Left renal pelvis (tissue), 4 donors: ENCODE measurements at places on chromosomes 7 and 10. TPM values are rescaled to one million over a fixed set of nuclear protein-coding genes. Genes with fewer than 3 reads are reported as not detected.

Gene CFAP70
- polyA plus RNA-seq, result 2.7 TPM

Gene FANK1
- 8.4 TPM for polyA plus RNA-seq

Gene FGFR2
- polyA plus RNA-seq, result 47.0 TPM

DNA sequence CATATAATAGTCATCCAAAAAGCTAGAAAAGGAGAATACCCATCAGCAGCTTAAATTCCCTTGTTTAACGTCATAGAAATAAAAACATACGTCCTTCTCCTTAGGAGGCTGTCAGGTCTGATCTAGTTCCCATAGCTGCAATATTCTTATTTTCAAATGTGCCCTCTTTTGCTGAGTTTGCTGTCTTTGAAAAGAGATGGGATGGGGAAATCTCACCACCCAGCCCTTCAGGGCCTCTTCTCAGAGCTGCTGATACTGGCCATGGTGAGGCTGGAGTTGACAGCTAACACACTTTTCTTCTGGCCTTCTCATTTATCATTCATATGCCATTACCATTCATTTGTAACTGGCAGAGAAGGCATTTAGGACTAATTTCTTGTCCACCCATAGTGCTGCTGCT, 5.1 kb upstream of the PCGF5 start:
- DNase-seq, result no peak

GRCh38 chr7:99438573-99439480, at the start of the genes CPSF4 and PTCD1:
TSS of gene CPSF4 (plus strand) at chr7:99438943. CDS start at chr7:99439083, 140 bp downstream.
TSS of gene PTCD1 (minus strand) at chr7:99438798. CDS start at chr7:99435242, 3,556 bp downstream.
- DNase-seq, result peak; percentile 83

- DNase-seq, result no peak
These were observed 60.2 kb downstream of the SMURF1 start for GRCh38 chr7:99083733-99084132.

DNA sequence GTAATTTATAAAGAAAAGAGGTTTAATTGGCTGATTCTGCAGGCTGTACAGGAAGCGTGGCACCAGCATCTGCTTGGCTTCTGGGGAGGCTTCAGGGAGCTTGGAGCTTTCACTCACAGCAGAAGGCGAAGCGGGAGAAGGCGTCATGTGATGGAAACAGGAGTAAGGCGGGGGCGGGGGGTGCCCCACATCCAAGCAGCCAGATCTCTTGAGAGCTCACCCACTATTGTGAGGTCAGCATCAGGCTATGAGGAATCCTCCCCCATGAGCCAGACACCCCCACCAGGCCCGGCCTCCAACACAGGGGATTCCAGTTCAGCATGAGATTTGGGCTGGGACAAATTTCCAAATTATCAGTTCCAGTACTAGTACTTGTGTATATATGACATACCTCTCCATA, 46.2 kb downstream of the WDR37 start:
- DNase-seq, result no peak
